Activated CD4-positive, alpha-beta T cell treated with anti-CD3 and anti-CD28 coated beads, Interleukin-2, amount 10 ng/mL, durations not matched to agents 24 days and 14 days (primary cell): ENCODE measurements at places on chromosomes 6 and 20. TPM values are rescaled to one million over a fixed set of nuclear protein-coding genes. Genes with fewer than 3 reads are reported as not detected.

The RAET1E gene
- total RNA-seq: not detected in 2 replicates

The SERINC3 gene
- total RNA-seq: 47.1 and 49.6 TPM in 2 replicates

The EPB41L1 gene
- total RNA-seq: 0.09 and 0.19 TPM in 2 replicates

The TSBP1 gene
- total RNA-seq: not detected in 2 replicates

The TSPYL1 gene
- 39.1 and 41.2 TPM in 2 replicates for total RNA-seq

The TP53INP2 gene
- total RNA-seq: 2.3 and 2.7 TPM in 2 replicates

The PREX1 gene
- 64.3 and 65.5 TPM in 2 replicates for total RNA-seq

GRCh38 chr6:31725502-31726350, 2.6 kb downstream of the MPIG6B start:
- peak overlapping the region; percentile 67 for H3K27ac ChIP-seq
- H3K36me3 ChIP-seq: peaks cover 24% of the 10 kb centered on the region
- no peak for DNase-seq
- H3K4me3 ChIP-seq: no peak overlapping the region

DNA sequence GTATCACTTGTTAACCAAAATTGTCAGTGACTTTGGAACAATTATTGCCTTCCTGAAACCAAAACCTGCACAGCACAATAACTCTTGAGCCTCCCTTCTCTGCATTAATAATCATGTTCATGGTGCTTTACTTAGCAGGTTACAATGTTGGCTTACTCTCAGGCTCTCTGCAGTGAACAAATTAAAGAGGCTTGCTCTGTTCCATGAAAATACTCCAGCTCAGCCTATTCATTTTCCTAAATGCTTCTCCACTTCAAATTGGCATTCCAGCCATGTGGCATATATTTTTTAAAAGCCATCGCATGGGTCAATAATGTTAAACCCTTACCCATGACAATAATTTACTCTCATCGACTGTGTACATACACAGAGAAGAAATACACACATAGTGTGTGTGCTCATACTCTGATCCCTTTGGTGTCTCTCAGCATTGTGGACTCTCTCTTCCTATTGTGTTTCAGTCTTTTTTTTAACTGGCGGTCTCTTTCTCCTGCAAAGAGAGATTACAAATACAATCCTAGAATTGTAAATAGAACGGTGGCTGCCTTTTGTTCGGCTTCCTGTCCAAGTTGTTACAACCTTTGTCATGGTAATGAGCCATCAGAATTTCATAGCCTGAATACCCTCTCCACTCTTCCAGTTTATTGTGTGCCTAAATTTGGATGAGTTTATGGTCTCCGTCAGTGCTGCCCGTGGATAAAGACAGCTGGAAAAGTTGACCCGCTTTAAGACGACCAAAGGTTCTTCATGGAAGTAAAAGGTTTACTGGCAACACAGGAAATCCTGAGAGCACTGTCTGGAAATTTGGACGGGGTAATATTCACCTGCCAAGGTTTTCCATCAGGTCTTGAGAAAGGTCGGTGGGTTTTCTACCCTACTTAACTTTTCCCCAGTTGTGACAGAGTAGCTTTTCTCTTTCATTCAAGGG, 263.6 kb downstream of the CD83 start:
- H3K4me1 ChIP-seq: peaks cover 32% of the 10 kb centered on the region
- H3K36me3 ChIP-seq: peaks cover 2% of the 10 kb centered on the region
- no peak overlapping the region for H3K27ac ChIP-seq
- H3K27me3 ChIP-seq: no peaks in the 10 kb centered on the region

GRCh38 chr20:6421321-6422248, 298.8 kb upstream of the FERMT1 start:
- no peaks in the 10 kb centered on the region for H3K36me3 ChIP-seq
- no peak overlapping the region for H3K27ac ChIP-seq
- no peaks in the 10 kb centered on the region for H3K27me3 ChIP-seq
- H3K4me1 ChIP-seq: no peaks in the 10 kb centered on the region

DNA sequence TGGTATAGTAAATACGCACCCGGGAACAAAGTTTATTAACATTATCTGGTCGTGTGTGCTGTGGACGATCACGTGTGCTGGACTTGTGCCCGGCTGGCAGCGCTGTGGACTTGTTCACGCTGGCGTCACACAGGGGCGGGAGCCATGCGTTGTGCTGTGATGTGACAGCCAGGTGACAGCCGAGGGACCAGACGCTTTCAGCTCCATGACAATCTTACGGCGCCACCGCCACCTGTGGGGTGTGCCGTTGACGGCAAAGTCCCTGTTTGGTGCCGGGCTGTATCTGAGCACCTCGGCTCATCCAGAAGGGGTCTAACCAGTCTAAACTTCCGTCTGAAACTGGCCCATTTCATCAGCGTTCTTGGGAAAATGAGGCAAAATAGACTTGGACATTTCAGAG, 25.2 kb downstream of the DLL1 start:
- no peak overlapping the region for H3K27ac ChIP-seq
- no peaks in the 10 kb centered on the region for H3K36me3 ChIP-seq
- H3K27me3 ChIP-seq: peaks cover 39% of the 10 kb centered on the region
- H3K4me1 ChIP-seq: no peaks in the 10 kb centered on the region
- no peak for DNase-seq

DNA sequence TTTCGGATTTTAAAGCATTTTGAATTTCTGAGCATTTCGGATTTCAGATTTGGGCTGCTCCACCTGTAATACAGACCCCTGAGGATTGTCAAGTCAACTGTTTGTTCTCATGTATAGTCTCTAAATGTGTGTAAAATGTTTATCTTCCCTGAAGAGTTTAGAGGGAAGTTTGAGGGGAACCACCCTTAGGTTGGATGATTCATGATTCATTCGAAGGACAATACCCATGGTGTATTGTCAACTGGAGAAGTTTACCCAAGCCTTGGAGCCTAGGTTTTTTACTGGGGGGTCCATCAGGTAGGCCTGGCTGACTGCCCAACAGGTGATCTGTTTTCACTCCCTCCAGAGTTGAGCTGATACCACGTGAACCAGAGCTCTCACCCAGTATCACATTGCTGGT, 18.9 kb downstream of the GSTA4 start:
- no peaks in the 10 kb centered on the region for H3K27me3 ChIP-seq
- H3K4me3 ChIP-seq: peak overlapping the region; percentile 60
- no peak for DNase-seq

GRCh38 chr20:2295886-2296515, at the start of gene TGM3:
Gene TGM3 (plus strand): TSS chr20:2296001. CDS start chr20:2296064, 63 bp downstream.
- H3K27ac ChIP-seq: no peak within 1 kb of the TSS
- DNase-seq: no peak
- H3K4me1 ChIP-seq: peaks cover 2% of the 10 kb centered on the region
- peaks cover 2% of the 10 kb centered on the region for H3K27me3 ChIP-seq
- H3K4me3 ChIP-seq: no peak within 1 kb of the TSS

DNA sequence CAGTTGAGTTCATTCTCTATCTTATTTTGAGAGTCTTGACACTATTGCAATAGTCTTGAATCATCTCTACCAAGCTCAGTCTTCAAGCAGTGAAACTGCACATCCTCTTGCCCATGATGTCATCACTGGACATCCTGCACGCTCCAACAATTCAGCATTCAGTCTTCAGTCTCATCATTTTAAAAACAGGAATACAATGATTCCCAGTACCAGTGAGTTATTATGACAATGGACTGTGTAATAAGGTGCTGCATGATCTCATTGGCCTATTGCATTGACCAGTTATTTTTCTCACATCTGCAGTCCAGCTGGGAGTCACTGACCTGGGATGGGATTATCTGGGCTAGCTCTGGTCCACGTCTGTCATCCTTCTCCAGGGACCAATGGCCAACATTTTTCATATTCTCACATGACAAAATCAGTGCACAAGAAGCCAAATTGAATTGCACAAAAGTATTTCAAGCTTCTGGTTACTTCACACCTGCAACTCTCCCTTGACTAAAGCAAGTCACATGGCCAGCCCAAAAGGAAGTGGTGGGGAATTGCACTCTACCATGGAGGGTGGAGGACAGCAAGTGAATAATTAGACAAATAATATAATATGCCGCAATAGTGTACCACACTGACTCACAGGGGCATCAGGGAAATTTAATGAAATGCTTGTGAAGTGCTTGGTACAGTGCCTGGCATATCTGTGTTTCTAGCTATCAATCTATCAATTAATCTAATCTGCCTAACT, 6.4 kb upstream of the CST2 start:
- no peak for DNase-seq
- no peak overlapping the region for H3K4me3 ChIP-seq
- H3K27ac ChIP-seq: no peak overlapping the region

DNA sequence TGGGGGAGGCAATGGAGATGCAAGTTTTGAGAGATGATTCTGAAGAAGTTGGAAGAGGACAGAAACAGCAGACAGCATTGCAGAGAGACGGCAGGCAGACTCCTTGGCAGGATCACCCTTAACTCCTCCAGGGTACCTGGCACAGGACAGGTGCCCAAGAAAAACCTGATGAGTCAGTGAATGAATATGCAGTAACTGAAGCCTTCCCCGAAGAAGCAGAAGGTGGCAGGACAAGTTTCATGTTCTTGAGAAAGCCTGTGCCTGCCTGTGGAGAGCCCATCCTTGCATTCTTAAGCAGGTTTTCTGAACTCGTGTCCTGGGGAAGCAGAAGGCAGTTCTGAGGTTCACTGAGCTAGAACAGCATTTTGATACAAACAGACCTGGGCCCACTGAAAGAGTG, 79.6 kb upstream of the SASH1 start:
- peaks cover 8% of the 10 kb centered on the region for H3K27me3 ChIP-seq
- no peaks in the 10 kb centered on the region for H3K36me3 ChIP-seq
- H3K4me3 ChIP-seq: no peak overlapping the region

DNA sequence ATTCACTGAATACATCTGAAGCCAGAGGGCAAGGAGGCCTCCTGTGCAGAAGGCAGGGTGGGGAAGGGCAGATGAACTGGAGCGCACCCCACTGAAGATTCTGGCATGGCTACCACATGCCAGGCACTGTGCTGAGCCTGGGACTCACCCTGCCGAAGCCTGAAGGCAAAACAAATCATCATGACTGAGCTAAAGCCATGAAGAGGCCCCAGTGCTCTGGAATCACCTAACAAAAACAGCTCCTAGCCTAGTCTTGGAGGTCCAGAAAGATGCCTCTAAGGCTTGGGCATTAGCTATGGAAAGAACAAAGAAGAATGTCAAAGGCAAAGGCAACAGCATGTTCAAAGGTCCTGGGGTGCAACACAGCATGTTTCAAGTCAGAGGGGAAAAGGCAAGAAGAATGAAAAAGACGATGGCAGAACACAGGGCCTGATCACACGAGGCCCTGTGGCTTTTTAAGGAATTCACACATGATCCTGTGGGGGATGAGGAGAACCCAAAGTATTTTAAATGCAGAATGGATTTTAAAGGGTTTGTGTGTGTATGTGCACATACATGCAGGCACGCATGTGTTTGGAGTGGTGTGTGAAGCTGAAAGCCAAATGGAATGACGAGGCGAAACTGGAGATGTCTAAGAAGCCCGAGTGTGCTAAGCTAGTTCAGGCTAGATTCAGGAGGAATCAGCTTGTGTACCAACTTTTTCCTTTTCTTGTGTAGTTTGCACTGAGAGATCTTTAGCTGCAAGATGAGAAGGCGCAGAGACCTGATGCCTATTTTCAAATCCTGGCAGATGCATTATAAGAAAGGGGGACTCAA, 261.4 kb downstream of the ZNF217 start:
- H3K36me3 ChIP-seq: peaks cover 4% of the 10 kb centered on the region
- no peaks in the 10 kb centered on the region for H3K27me3 ChIP-seq
- no peak overlapping the region for H3K4me3 ChIP-seq
- no peak overlapping the region for H3K27ac ChIP-seq
- H3K4me1 ChIP-seq: peaks cover 3% of the 10 kb centered on the region

DNA sequence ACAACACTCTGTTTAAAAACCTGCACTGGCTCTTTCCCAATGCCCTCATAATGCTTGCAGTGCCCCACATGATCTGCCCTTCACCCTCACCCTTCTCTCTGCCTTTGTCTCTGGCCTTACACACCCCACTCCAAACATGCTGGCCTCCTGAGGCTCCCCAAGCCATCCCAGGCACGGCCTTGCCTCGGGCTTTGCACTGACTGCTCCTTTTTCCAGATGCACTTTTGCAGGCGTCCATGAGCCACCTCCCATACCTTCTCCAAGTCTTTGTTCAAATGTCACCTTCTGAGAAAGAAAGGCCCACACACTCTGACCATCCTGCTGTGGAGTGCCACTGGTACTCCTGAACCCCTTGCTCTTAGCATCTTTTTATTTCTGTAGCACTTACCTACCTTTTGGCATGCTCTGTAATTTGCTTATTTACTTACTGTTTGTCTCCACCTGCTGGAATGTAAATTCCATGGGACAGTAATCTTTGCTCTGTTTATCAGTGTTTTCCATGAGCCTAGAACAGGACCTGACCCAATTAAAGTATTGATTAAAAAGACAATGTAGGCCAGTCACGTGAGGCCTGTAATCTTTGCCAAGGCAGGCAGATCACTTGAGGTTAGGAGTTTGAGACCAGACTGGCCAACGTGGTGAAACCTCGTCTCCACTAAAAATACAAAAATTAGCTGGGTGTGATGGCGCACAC, 30.7 kb downstream of the GFRA4 start:
- H3K4me3 ChIP-seq: no peak overlapping the region
- DNase-seq: no peak
- peaks cover 3% of the 10 kb centered on the region for H3K36me3 ChIP-seq
- H3K4me1 ChIP-seq: no peaks in the 10 kb centered on the region
- H3K27me3 ChIP-seq: no peaks in the 10 kb centered on the region

- no peak overlapping the region for H3K4me3 ChIP-seq
- H3K4me1 ChIP-seq: no peaks in the 10 kb centered on the region
- DNase-seq: no peak
- no peaks in the 10 kb centered on the region for H3K36me3 ChIP-seq
These were observed 37.9 kb downstream of the FAM110A start for GRCh38 chr20:871436-871835.

DNA sequence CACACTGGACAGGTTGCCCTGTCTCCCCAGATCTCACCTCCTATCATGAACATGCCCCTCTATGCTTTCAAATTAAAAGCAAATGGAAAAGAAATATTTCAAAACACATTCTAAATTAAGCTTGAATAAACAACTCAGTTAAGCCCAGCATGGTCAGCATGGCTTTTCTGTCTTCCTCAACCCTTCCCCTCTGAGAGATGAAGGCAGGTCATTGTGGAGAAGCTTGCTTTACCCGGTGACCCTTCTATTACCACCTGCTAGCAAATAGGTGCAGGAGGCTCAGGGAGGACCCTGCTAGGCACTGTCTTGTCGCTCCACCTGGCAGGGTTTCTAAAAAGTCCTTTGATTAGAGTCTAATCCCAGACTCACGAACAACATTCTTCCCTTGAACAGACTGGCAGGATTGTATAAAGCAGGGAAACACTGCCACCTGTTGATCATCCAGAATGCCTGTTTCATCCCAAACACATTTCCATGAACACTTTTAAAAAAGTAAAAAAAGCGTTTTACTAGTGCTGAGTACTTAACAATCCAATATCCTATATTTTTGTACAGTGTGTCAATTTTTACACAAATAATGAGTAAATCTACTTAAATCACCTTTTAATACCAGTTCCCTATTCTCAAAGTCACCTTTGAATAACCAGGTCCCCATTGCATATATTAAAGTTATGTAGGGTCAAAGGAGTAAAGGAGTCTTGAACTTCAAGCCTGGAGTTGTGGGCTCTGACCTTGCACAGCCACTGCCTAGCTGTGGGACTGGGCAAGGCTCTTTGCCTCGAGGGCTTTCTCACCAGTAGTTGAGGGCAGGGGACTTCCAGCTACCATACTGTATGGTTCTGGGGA, 75.5 kb downstream of the GPR6 start:
- DNase-seq: peak; percentile 65
- no peak overlapping the region for H3K27ac ChIP-seq
- no peaks in the 10 kb centered on the region for H3K4me1 ChIP-seq

- H3K27ac ChIP-seq: peak overlapping the region; percentile 99
- H3K27me3 ChIP-seq: no peaks in the 10 kb centered on the region
- peaks cover 44% of the 10 kb centered on the region for H3K36me3 ChIP-seq
These were observed 123.9 kb downstream of the INSM1 start for GRCh38 chr20:20491784-20492264.
